Stimulated activated CD8-positive, alpha-beta memory T cell treated with anti-CD3 and anti-CD28 coated beads, Interleukin-15, amount 100 ng/mL, for 1 hour (primary cell): ENCODE measurements at places on chromosomes 3 and 15.

DNA sequence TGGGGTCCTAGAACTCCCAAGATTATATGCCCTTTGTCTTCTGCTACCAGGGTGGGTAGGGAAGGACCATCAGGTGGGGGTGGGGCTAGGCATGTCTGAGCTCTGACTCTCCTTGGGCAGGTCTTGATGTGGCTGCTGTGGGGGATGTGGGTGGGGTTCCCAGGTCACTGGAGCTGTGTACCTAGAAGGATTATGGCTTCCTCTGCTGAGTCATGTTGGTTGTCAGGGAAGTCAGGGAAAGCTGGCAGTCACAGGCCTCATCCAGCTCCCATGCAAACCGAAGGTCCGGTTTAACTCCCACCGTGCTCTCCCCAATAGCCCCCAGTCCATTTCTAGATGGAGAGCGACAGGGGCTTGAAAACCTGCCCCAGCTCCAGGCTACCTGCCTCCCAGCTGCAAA lies 35.2 kb downstream of the EID1 start:
- DNase-seq: no peak

GRCh38 chr3:87191175-87191574 lies 35.9 kb upstream of the CHMP2B start:
- DNase-seq: no peak

- no peak for DNase-seq
Measured at GRCh38 chr3:36394176-36394575, 13.9 kb downstream of the STAC start.

- DNase-seq: no peak
Measured at GRCh38 chr15:52054381-52054780, 35.4 kb downstream of the MAPK6 start.

GRCh38 chr15:46786590-46787285 lies 930.6 kb upstream of the SEMA6D start:
- no peak for DNase-seq

DNA sequence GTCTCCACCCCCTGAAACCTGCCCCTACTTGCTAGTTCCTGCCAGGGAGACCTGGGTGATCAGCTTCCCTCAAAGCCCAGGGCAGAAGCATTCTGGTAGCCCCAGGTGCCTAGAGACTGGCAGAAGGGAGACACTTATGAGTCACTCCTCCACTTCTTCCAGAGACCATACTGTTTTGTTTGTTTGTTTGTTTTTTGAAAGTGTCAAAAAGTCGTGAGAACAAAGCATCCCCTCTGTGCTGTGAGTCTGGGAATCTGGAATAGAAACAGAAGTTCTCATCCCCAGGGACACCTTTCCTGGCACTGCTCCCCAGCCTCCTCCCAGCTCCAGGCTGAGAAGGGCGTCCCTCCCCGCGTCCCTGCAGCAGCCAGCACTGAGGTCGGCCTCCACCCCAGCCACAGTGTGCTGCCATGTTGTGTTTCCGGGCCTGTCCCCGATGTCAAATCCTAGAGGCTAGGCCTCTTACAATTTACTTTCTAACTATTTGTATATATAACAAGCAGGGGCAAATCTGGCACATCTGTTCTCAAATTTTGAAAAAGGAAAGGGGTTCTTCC lies 573.0 kb downstream of the RBMS3 start:
- DNase-seq: no peak

DNA sequence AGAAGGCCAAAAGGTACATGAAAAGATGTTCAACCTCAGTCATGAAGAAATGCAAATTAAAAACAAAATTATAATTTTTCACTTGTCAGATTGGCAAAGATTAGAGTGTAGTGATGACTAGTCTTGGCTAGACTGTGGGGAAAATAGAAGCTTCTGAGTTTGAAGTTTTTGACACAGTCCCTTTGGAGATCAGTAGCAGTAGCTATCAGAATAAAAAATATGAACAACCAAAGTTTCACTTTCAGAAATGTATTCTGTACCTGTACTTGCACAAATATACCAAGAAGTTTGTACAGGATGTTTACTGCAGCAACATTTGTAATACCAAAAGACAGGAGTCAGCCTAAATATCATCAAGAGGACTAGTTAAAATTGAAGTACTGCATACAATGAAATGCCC lies 14.1 kb downstream of the ATP2C1 start:
- DNase-seq: no peak

GRCh38 chr3:75260-75659 lies 121.3 kb upstream of the CHL1 start:
- DNase-seq: no peak

- DNase-seq: no peak
Measured at GRCh38 chr3:109071350-109072142, 46.4 kb downstream of the MORC1 start.
